ENCODE measurements at places on chromosomes 6 and 20. TPM values are rescaled to one million over a fixed set of nuclear protein-coding genes. Genes with fewer than 3 reads are reported as not detected.

The GPR63 gene
- total RNA-seq: 0.99 TPM

The C20orf141 gene
- not detected for total RNA-seq

The FABP7 gene
- total RNA-seq: 0.15 TPM

The PNPLA1 gene
- total RNA-seq: not detected

The LRRN4 gene
- not detected for total RNA-seq

The DCDC2 gene
- total RNA-seq: not detected

The SNRPB gene
- total RNA-seq: 249 TPM

The SIRPG gene
- total RNA-seq: not detected

The EYA4 gene
- total RNA-seq: 26.2 TPM

The AIF1 gene
- total RNA-seq: not detected

The PRR18 gene
- not detected for total RNA-seq

The MTHFD1L gene
- total RNA-seq: 41.7 TPM

The JPH2 gene
- total RNA-seq: 0.50 TPM

The OGFRL1 gene
- 19.4 TPM for total RNA-seq

The SLC24A3 gene
- total RNA-seq: not detected

The SSTR4 gene
- not detected for total RNA-seq

The CD83 gene
- 4.5 TPM for total RNA-seq

The CALHM4 gene
- not detected for total RNA-seq

The FNDC1 gene
- 0.17 TPM for total RNA-seq

The HLA-DRB1 gene
- 0.17 TPM for total RNA-seq

The GMPR gene
- 15.3 TPM for total RNA-seq

The NHLRC1 gene
- 5.6 TPM for total RNA-seq

The LPA gene
- not detected for total RNA-seq

The NDUFAF5 gene
- 10.9 TPM for total RNA-seq

The PBOV1 gene
- total RNA-seq: not detected

The SLC17A2 gene
- not detected for total RNA-seq

The RNF182 gene
- 3.8 TPM for total RNA-seq

The PRDM13 gene
- not detected for total RNA-seq

The SAMD3 gene
- total RNA-seq: 5.1 TPM

The ANGPT4 gene
- not detected for total RNA-seq

The TAF11 gene
- 12.2 TPM for total RNA-seq

The COL9A1 gene
- not detected for total RNA-seq

The CST5 gene
- total RNA-seq: not detected

The RAET1G gene
- total RNA-seq: 5.8 TPM

The MPC1 gene
- 31.0 TPM for total RNA-seq

The GRIK2 gene
- not detected for total RNA-seq

The DPPA5 gene
- not detected for total RNA-seq

The DEFB119 gene
- not detected for total RNA-seq

The MAS1 gene
- not detected for total RNA-seq

The C6orf132 gene
- total RNA-seq: 0.29 TPM

The BFSP1 gene
- 2.3 TPM for total RNA-seq

The TREML2 gene
- not detected for total RNA-seq

The DST gene
- total RNA-seq: 426 TPM

The MACROD2 gene
- 0.50 TPM for total RNA-seq

The GPSM3 gene
- 1.3 TPM for total RNA-seq

The MYLK2 gene
- not detected for total RNA-seq

The RIMS4 gene
- 0.17 TPM for total RNA-seq

The C2 gene
- 2.8 TPM for total RNA-seq

The TPD52L2 gene
- total RNA-seq: 194 TPM
